ENCODE measurements at places on chromosomes 3 and 15.

GRCh38 chr3:105755121-105755886 lies 113.5 kb downstream of the CBLB start:
- no peak for DNase-seq

DNA sequence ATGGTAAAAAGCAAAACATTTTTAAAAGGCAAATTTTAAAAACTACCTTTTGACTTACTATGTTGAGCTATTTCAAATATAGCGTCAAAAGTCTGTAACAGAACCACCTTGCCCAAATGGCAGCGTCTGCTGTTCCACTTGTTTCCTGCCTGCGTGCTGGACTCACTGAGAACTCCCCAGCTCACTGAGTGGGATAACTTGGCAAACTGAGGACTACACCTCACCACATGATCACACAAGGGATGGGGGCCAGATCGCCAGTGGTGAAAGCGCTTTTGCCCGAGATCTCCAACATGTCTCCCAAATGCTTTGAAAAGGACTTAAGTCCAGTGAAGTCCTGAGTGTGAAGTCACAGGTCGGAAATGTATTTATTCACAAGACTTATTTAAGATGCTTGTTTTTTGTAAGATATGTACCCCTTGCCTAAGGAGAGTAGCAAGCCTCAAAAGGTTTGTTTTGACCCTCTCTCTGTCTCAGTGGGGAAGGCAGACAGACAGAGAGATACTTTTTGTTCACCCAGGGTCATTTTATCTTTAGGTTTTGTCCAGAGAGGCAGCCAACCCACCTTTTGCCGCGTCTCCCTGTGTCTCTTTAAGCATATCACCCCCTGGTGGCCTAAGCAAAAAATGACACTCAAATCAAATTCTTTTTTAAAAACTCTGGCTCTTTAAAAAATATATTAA lies 192.6 kb downstream of the PDZRN3 start:
- peak; percentile 71 for DNase-seq

- DNase-seq: no peak
These were observed 15.4 kb upstream of the CADM2 start for GRCh38 chr3:84943379-84943778.

DNA sequence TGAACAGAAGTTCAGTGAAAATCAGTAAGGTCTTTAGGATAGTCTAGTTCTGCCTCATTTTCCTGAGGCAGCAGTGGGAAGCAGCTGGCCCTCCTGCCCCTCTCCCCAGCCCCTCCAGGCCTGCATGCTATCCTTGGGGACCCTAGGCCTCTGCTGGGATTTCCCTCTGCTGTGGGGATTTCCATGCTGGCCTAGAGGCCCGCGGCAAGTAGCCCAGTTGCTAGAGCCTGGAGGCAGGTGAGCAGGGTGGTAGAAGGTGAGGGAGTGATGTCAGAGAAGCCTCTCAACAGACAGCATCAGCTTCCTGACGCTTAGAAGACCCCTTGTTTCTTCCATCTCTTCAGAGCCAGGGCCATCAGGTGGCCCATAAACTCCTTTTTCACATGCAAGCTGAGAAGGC lies 305.8 kb upstream of the THBS1 start:
- no peak for DNase-seq

DNA sequence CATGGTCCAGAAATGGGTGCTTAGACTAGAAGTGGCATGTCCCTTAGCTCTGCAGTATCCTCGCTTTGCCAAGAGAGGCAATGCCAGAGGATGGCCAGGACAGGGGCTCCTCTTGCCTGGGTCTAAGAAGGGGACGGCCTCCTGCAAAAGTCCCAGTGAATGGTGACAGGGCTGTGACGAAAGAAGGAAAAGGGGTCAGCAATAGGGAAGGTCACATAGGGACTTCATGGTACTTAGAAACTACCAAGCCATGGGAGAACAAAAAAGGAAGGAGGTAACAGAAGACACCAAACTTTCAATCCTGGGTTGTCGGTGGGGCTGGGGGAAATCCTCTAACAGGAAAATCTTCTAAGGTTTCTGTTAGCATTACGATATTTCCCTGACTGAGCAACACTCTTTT lies 36.2 kb upstream of the ATOSA start:
- DNase-seq: no peak

DNA sequence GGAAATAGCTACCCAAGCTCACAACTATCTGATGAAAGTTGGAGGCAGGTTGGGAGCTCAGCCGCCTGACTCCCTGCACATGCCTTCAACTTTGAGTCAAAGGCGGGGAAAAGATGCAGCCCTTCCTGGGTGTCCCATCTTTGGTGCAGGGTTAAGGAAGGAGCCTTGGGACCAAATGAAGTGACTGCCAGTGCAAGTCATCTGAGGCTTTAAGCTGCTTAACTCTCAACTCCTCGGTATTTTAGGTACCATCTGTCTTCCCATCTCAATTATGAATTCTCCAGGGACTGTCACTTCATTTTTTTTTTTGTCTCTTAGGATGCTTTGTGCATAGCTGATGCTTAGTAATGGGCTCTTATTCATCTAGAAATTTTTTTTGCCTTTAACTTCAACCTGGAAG lies 408.8 kb upstream of the C2CD4B start:
- DNase-seq: no peak

- no peak for DNase-seq
These were observed 123.1 kb downstream of the CHCHD6 start for GRCh38 chr3:126827121-126827520.

DNA sequence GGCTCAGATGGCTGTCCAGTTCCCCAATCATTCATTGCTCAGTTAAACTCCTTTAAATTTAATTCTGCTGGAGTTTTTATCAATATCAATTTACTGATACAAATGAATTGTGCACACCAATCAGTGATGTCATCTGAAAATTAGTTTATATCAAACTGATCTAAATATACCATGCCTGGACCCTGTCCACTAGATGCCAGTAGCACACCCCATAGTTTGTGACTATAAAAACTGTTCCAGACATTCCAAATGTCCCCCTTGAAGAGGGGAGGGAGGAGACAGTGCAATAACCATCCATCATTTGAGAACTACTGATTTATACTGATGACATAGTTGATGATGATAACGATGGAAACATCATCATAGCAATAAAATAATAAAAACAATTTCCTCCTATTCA lies 232.1 kb downstream of the MAGI1 start:
- DNase-seq: no peak

GRCh38 chr3:154098376-154098775 lies 22.8 kb upstream of the ARHGEF26 start:
- peak; percentile 55 for DNase-seq

- DNase-seq: peak; percentile 27
These were observed 135.0 kb upstream of the CTDSPL start for GRCh38 chr3:37726525-37727290.

DNA sequence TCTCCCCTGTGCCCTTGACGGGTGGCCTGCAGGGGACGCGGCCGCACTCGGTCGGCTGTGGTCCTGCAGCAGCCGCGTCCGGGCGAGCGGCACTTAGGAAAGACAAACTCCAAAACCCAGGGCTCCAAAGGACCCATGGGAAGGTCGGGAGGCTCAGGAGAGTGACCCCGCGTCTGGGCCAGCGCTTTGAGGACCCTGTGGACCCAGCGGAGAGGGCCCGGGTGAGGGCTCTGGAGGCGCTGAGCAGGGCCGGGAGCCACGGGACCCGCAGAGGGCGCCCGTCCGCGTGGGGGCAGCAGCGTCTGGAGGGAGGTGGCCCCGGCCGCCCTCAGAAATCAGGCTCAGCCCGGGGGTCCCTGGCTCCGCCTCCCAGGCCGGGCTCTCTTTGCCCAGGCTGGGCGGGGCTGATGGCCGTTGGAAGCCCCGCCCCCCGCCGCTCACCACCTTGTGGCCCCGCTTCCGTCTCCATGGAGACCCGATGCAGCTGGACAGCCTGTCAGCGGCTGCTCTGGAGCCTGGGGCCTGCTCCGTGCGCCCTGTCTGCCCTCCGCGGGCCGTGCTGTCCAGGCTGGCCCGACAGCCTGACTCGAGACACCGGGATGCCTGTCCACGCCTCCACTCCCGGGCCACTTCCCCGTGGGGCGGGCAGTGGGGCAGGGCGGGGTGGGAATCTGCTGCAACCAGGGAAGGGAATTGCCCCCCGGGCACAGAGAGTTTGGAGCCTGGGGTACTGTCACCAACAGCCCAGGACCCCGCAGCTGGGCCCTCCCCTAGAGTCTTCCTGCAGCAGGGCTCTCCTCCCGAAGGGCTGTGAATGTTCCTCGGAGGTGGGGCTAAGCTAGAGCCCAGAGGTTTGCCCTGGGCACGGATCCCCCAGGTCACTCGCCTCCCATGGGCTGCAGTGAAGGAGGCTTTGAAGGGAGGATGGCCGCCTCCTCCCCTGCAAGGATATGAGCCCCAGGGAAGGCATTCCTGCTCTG lies 34.8 kb upstream of the RPL32 start:
- DNase-seq: peak; percentile 24

DNA sequence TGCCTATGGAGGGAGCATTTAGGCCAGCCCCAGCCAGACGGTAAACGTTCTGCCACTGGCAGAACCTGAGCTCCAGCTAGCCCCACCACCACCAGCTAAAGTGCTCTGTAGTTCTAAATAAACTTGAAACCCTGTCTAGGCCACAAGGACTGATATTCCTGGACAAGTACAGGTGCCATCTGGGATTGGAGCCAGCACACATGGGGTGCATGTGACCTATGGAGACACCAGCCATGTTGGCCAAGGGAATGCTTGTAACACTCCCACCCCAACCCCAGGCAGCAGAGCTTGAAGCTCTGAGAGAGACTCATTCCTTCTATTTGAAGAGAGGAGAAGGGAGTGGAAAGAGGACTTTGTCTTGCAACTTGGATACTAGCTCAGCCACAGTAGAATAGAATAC lies 284.5 kb upstream of the DCBLD2 start:
- no peak for DNase-seq

- DNase-seq: no peak
These were observed 48.4 kb upstream of the LIMD1 start for GRCh38 chr3:45546126-45546620.

DNA sequence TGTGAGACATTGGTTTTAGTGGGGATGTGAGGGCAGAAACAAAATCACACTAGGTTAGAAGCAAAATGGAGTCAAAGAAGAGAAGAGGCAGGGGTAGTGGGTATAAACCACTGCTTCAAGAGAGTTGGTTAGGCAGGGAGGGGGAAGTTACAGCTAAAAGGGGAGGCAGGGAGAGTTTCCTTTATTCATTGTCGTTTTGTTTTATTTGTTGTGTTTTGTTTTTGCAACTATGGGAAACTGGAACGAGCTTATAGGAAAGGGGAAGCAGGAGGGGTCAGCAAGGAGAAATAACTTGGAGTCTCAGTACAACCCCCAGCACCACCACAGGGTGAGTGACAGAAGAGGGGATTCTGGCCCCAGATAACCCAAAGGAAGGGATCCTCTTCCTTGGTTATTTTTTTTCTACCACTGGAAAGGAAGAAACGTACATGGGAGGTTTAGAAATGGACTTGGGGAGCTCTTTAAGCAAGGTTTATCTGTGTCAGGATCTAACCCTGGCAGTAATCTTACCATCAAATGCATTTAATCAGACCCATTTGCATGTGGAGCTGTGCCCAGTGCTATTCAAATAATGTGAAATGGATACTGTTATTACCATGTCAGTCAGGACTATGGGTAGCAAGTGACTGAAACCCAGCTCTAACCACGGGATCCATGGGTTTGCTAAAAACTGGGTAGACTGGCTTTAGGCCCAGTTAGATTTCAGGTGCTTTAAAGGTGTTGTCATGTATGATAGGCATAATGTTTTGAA lies 68.7 kb downstream of the CCNL1 start:
- peak; percentile 50 for DNase-seq

- no peak for DNase-seq
These were observed 186.6 kb downstream of the GREM1 start for GRCh38 chr15:32904448-32904847.

DNA sequence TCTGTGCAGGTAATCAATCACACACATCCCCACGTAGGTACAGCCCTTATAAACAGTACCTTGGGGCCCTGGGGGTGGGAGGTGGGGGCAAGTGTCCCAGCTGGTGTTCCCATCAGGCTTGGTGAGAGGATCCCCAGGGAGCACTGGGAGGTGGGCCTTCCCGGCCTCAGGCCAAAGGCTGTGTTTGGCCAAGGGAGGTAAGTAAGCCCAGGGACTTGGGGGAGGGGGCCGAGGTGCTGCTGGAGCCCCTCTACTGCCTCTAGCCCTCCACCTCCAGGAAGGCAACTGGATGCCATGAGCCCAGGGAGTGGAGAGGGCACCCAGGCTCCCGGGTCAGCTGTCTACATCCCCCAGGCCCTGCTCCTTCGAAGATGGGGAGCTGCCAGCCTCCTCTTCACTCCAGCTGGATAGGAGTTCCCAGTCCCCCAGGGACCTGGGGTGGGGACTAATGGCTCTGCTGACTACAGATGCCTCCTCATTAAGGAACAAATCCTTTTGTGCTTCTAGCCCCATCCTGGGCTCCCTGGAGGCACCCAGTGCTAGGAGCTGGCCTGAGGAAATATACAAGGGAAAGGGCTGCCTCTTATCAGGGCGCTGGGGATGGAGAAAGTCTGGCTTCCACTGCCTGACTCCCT lies 33.1 kb downstream of the RNU5B-1 start:
- peak; percentile 42 for DNase-seq

DNA sequence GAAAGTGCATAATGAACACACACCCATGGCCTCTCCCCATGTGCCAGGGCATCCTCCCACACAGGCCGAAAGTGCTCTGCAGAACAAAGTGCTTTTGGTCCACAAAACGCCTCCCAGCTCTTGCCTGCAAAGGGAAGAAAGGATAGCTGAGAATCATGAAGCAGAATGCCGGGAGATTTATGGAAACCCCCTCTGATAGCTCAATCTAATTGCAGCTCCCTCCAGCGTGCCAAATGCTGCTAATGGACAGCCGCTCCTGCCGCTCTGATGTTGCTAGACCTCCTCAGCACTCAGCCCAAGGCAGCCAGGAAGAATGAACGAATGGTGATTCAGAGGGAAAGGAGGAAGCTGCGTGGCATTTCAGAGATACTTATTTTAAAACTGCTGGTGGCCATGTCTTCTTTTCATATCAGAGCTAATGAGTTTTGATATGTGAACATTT lies 145.3 kb downstream of the TJP1 start:
- peak; percentile 93 for DNase-seq

- DNase-seq: no peak
These were observed 226.7 kb downstream of the THSD4 start for GRCh38 chr15:71341811-71342550.

GRCh38 chr15:93252780-93253179 lies 163.8 kb upstream of the RGMA start:
- DNase-seq: no peak

GRCh38 chr3:46585799-46586693 lies 19.9 kb upstream of the LRRC2 start:
- no peak for DNase-seq

GRCh38 chr15:55240125-55240760 lies 43.5 kb upstream of the RSL24D1 start:
- DNase-seq: no peak

GRCh38 chr15:26635614-26636013 lies 137.3 kb downstream of the GABRB3 start:
- no peak for DNase-seq

- DNase-seq: no peak
These were observed 463.6 kb downstream of the SHQ1 start for GRCh38 chr3:72384602-72385001.

- DNase-seq: no peak
These were observed 34.1 kb upstream of the FBLN2 start for GRCh38 chr3:13514639-13515435.

- DNase-seq: no peak
These were observed 4.9 kb downstream of the NANOGP8 start for GRCh38 chr15:35080226-35080625.

- DNase-seq: no peak
These were observed 5.8 kb downstream of the SQOR start for GRCh38 chr15:45640616-45641015.

Measured in brain (organoid and tissue), 16 donors.